ENCODE measurements at places on chromosomes 1 and 21.

GRCh38 chr1:215132156-215132555 is 49.6 kb downstream of the KCNK2 start:
- H3K27ac ChIP-seq, result no peak overlapping the region
- H3K4me1 ChIP-seq, result no peaks in the 10 kb centered on the region
- DNase-seq, result no peak
- no peak overlapping the region for H3K4me3 ChIP-seq

DNA sequence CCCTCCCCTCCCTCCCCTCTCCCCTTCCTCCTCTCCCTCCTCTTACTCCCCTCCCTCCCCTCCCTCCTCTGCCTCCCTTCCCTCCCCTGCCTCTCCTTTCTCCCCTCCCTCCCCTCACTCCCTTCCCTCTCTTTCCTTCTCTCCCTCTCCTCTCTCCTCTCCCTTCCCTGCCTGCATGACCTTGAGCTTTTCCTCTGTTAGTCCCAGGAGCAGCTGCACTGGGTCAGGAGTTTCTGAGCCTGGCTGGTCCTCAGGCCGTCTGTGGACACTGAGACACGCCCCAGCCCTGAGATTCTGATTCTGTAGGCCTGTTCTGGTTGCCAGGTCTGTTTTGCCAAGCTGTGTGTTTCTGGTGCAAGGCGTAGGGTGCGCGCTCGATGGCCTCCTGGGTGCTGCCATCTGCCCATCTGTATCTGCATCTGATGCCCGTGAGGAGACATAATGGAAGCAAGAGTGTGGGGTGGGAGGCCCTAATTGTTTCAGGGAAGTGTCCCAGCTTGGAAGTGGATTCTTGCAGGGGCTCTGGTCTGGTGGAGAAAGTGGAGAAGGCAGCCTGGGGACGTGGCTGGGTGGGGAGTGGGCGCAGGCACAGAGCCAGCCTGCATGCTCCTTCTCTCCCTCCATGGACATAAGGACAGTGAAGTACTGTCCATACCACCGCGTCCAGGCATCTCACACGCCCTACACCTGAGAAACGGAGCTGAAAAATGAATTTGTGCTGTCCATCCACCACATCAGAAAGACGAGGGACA is 97.2 kb downstream of the WDR4 start:
- H3K4me1 ChIP-seq, result peaks cover 43% of the 10 kb centered on the region
- H3K27me3 ChIP-seq, result no peaks in the 10 kb centered on the region
- no peak overlapping the region for H3K27ac ChIP-seq
- H3K4me3 ChIP-seq, result no peak overlapping the region

DNA sequence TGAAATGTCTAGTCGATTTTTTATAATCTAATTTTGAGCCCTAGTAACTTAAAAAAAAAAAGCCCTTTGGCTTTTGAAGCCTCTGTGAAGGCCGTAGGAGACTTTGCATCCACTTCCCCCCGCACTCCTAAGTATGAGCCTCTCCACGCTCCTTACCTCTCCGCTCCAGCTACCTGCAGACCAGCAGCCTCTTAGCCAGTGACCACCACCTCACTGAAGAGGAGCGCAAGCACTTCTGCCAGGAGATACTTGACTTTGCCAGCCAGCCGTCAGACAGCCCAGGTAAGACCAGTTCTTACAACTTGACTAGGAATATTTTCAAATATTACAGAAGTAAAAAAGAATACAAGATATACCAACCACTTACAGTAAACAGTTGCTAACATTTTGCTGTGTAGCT is 27.4 kb upstream of the PWP2 start:
- no peak overlapping the region for H3K27ac ChIP-seq
- no peak overlapping the region for H3K4me3 ChIP-seq
- DNase-seq, result no peak
- H3K36me3 ChIP-seq, result peaks cover 48% of the 10 kb centered on the region
- no peaks in the 10 kb centered on the region for H3K27me3 ChIP-seq
- H3K4me1 ChIP-seq, result peaks cover 59% of the 10 kb centered on the region

DNA sequence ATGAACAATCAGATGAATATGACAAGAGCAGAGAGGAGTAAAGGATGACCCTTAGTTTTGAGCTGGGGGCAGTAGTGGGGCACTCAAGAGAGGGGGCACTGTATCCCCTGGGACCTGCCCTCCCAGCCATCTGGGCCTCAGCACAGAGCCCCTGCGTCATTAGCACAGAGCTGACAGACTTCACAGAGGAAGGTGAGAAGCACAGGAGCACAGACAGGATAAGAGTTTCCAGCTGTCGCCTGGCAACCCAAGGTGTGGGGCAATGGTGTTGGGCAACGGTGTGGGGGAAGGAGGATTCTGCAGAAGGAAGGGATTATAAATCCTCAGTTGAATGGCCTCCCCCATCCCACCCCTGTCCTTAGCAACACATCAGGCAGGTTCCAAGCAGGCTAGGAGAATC is 30.2 kb downstream of the RAB3B start:
- no peaks in the 10 kb centered on the region for H3K4me1 ChIP-seq
- no peaks in the 10 kb centered on the region for H3K36me3 ChIP-seq
- H3K4me3 ChIP-seq, result no peak overlapping the region
- H3K27ac ChIP-seq, result no peak overlapping the region
- DNase-seq, result no peak
- H3K27me3 ChIP-seq, result no peaks in the 10 kb centered on the region

DNA sequence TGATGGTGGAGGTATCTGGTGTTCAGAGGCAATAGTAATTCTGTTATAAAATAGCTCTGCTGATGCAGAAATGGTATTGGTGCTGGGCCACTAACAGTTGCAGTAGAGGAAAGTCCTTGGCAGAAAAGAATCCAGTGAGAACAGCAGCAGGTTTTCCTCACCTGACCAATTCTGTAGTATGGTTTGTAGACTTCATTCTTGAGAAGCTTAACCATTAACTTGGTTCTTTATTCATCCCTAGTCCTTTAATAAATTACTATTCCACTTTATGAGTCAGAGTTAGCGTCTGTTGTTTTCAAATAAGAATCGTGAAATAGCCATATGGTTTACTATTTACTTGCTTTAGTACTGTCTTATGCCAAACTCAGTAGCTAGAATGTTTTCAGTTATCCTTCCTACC is 128.5 kb upstream of the SERTAD4 start:
- H3K36me3 ChIP-seq, result no peaks in the 10 kb centered on the region
- no peak overlapping the region for H3K27ac ChIP-seq
- no peak for DNase-seq
- no peak overlapping the region for H3K4me3 ChIP-seq
- H3K27me3 ChIP-seq, result no peaks in the 10 kb centered on the region
- H3K4me1 ChIP-seq, result no peaks in the 10 kb centered on the region

DNA sequence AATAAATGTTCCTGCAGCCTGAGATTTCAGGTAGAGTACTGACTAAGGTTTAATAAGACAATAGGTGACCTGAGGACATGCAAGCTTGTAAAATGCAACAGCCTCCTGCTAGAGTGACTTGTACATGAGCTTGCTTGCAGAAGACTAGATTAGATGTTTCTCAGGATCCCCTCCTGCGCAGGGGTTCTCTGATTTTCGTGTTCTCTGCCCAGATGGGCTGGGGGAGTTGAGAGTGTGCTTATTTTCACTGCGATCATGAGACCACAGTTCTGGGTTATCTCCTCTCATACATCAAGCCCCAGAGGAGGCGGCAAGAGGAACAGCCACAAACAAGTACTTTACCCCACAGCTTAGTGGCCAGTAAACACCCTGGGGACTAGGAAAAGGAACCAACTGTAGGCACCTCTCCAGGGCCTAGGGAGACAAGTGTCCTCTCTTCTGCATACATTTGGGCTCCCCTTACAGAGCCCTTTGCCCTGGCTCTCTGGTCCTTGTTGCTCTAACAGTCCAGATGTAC is 8.0 kb downstream of the TMEM81 start:
- no peaks in the 10 kb centered on the region for H3K4me1 ChIP-seq
- no peaks in the 10 kb centered on the region for H3K27me3 ChIP-seq
- DNase-seq, result no peak

GRCh38 chr1:237817277-237817676 is 73.4 kb downstream of the ZP4 start:
- no peaks in the 10 kb centered on the region for H3K27me3 ChIP-seq
- no peak overlapping the region for H3K27ac ChIP-seq
- no peaks in the 10 kb centered on the region for H3K36me3 ChIP-seq
- no peak overlapping the region for H3K4me3 ChIP-seq
- DNase-seq, result no peak

DNA sequence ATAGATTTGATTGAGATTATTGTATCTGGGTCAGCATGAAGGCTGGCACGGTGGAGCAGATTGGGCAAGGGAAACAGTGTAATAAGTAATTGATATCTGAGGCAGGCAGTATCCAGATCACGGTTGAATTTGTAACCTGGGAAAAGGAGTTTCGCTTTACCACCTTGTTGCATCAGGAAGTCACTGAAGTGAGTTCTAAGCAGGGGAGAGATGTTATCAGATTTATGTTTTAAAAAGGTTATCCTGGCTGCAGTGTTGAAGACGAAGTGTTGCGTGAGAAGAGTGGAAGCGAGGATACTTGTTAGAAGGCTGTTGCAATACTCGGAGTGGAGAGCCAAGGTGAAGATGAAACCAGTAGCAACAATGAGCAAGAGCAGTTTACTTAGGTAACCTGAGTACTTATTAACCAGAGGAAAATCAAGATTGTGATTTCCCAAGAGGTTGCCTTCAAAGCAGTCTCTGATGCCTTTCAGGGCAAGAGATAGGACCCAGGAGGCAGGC is 77.8 kb downstream of the LHX9 start:
- H3K27ac ChIP-seq, result no peak overlapping the region
- H3K4me1 ChIP-seq, result no peaks in the 10 kb centered on the region
- no peaks in the 10 kb centered on the region for H3K36me3 ChIP-seq
- DNase-seq, result no peak
- H3K4me3 ChIP-seq, result no peak overlapping the region
- no peaks in the 10 kb centered on the region for H3K27me3 ChIP-seq

DNA sequence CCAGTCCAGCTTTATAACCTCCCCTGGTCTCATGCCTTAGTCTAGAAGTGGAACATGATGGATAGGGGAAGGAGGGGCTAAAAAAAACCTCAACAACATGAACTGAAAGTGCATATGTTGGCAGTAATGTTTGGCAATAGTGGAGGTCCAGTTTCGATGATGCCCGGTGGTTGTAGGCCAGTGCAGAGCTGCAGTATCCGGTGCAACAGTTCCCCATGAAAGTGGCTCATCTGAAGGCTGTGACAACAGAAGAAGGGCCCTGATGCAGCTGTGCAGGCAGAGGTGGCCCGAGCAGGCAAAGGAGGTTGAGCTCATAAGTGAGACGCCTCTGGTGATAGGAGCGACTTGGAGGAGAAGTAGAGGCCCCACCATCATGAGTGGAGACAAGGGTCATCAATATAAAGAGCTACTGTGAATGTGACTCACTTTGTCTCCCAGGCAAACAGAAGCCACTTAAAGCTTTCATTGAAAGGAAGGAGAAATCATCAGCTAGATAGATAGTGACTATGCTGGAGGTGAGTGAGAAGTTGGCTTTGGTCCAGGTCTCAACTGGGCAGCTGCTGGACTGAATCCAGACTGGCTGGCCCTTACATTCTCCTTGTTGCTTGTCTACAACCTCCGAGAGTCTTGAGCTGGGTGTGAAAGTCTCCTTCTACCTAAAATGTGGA is 10.2 kb upstream of the CREG1 start:
- H3K4me3 ChIP-seq, result no peak overlapping the region
- no peaks in the 10 kb centered on the region for H3K27me3 ChIP-seq

- no peak overlapping the region for H3K4me3 ChIP-seq
- no peaks in the 10 kb centered on the region for H3K36me3 ChIP-seq
- no peak for DNase-seq
- H3K27me3 ChIP-seq, result no peaks in the 10 kb centered on the region
Observed at GRCh38 chr1:62962901-62963776, 179.2 kb downstream of the ATG4C start.

DNA sequence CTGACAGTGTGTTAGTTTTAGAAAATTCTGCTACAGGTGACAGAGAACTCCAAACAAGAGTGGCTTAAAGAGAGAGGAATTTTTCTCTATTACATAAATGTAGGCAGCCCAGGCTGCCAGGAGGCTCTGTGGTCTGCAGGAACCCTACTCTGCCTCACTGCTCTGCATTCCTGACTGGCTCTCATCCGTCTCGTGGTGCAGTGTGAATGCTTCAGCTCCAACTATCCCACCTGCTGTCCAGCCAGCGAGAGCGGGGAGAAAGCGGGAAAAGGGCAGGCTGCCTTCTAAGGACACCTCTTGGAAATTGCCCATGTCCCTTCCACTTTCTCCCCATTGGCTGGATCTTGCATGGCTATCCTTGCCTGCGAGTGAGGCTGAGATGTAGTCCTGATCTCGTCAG is 131.3 kb downstream of the PEX14 start:
- H3K4me1 ChIP-seq, result no peaks in the 10 kb centered on the region
- H3K36me3 ChIP-seq, result no peaks in the 10 kb centered on the region
- H3K27me3 ChIP-seq, result no peaks in the 10 kb centered on the region
- H3K27ac ChIP-seq, result no peak overlapping the region

DNA sequence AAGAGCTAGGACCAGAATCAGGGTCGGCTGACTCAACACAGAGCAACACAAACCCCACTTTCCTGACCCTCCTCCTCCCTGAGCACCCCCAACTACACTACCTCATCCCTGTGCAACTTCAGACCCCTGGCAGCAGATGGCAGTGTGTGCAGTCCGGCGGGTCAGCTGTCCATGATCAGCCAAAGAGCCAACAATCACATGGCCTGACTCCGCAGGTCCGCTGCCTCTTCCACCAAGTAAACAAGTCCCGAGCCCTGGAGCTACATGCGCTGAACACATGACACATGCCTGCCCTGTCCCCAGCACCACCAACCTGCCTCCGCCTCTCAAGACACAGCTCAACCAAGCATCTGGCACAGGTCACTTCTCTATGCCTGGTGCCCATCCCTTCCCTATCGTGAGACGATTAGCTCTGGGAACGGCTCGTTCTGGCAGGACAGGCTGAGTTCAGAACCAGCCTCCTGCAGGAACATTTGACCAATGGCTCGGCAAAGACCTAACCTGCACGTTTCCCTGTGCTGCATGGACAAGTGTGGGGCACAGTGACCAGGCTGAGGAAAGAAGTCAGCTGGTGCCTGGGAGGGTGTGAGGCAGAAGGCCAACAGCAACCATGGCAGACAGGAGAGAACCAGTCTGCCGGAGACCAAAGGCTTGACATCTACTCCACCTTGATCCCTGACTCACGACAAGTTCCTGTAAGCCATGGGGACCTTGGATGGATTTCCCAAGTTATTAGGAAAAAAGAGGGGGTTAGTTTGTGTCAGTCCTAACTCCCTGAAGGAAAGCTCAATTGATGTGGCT is 60.3 kb downstream of the CD46 start:
- no peak overlapping the region for H3K4me3 ChIP-seq
- no peaks in the 10 kb centered on the region for H3K27me3 ChIP-seq
- no peak for DNase-seq
- peaks cover 80% of the 10 kb centered on the region for H3K36me3 ChIP-seq
- no peak overlapping the region for H3K27ac ChIP-seq
- H3K4me1 ChIP-seq, result peaks cover 51% of the 10 kb centered on the region

DNA sequence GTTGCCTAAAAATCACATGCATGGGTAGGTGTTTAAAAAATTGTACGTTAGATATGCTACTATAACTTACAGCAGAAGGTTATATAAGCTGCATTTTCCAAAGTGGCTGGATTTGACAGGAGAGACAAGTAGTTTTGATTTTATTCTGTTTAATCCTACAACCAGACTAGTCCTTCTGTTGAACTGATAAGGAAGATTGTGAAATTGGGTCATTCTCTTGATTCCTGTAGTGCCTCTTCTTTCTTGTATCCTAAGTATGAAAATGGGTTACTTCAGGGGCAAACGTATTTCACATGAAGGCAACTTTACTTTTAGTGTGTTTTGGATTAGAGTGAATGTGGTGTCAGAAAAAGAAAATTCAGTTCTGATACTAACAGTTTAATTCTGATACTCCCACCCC is 19.0 kb downstream of the CDC42 start:
- H3K36me3 ChIP-seq, result peaks cover 10% of the 10 kb centered on the region
- H3K27me3 ChIP-seq, result no peaks in the 10 kb centered on the region
- H3K27ac ChIP-seq, result no peak overlapping the region
- peaks cover 82% of the 10 kb centered on the region for H3K4me1 ChIP-seq
- no peak for DNase-seq

Data from CD8-positive, alpha-beta memory T cell (primary cell).